ENCODE measurements at places on chromosomes 2 and 18. TPM values are rescaled to one million over a fixed set of nuclear protein-coding genes. Genes with fewer than 3 reads are reported as not detected.
A peak's percentile ranks its signal among the peaks of the same experiment; 100 is the strongest.

KCNE4 gene
- 4.6 TPM for total RNA-seq

RFX8 gene
- not detected for total RNA-seq

LBX2 gene
- total RNA-seq = 7.6 TPM

DNA sequence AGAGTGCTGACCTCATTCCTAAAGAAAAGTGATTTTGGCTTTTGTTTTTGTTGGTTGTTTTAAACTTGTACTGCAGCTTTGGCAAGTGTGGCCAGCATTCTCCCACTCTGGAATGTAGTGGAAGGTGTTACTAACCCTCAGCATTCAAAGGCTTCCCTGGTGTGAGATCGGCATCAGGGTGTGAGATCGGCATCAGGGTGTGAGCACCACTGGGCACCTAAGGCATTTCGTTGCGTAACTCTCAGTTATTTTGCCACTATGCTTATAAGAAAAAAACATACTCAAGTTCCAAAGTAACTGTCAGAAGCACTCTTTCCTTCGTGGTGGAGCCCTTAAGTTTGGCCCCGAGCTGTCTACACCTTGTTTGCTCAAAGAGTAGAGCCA lies 1.7 kb downstream of the CYBRD1 start:
- H3K4me1 ChIP-seq = peaks cover 26% of the 10 kb centered on the region
- H3K27ac ChIP-seq = no peak overlapping the region
- DNase-seq = no peak

DNA sequence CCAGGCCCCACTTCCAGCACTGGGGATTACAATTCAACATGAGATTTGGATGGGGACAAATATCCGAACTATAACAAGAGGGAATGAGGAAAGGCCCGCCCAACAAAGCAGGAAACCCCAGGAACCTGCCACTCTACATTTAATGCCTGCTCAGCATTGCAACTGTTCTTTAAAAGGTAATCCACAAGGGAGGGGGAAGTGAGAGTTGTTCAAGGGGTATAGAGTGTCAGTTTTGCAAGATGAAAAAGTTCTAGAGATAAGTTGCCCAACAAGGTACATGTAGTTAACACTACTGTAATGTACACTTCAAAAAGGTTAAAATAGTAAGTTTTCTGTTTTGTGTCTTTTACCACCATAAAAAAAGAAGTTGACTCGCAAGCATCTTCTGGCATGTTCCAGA lies 137.6 kb downstream of the MBD2 start:
- H3K27me3 ChIP-seq = no peaks in the 10 kb centered on the region
- DNase-seq = no peak
- no peak overlapping the region for H3K4me3 ChIP-seq
- no peaks in the 10 kb centered on the region for H3K36me3 ChIP-seq
- H3K27ac ChIP-seq = no peak overlapping the region

GRCh38 chr2:20077411-20077940 lies 26.0 kb upstream of the LAPTM4A start:
- no peaks in the 10 kb centered on the region for H3K36me3 ChIP-seq
- H3K27me3 ChIP-seq = no peaks in the 10 kb centered on the region
- H3K4me1 ChIP-seq = peaks cover 20% of the 10 kb centered on the region

FZD7 gene
- total RNA-seq = 2.9 TPM

- H3K4me1 ChIP-seq = peaks cover 23% of the 10 kb centered on the region
- H3K27me3 ChIP-seq = no peaks in the 10 kb centered on the region
- no peak for DNase-seq
- H3K27ac ChIP-seq = no peak overlapping the region
- H3K36me3 ChIP-seq = no peaks in the 10 kb centered on the region
- no peak overlapping the region for H3K4me3 ChIP-seq
Observed at GRCh38 chr18:9594823-9595596, 19.3 kb downstream of the PPP4R1 start.

DNA sequence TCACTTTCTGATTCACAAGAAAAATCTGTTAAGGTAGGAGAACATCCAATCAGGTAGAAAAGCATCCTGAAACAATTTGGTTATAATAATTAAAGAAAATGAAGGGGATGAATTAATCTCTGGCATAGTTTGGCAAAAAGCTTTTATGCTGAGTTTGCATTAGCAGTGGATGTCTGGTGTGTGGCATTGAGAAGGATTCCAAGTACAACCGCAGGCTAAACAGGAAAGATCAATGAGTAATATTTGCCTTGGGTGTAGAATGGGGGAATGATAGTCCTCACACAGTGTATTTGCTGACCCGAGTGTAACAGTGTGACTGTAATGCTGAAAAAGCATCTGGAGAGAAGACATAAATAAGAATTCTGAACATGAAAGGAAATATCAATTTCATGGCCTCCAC lies 68.3 kb upstream of the SESTD1 start:
- no peaks in the 10 kb centered on the region for H3K27me3 ChIP-seq
- no peaks in the 10 kb centered on the region for H3K36me3 ChIP-seq
- no peaks in the 10 kb centered on the region for H3K4me1 ChIP-seq
- no peak overlapping the region for H3K4me3 ChIP-seq
- H3K27ac ChIP-seq = no peak overlapping the region
- DNase-seq = no peak

- no peaks in the 10 kb centered on the region for H3K27me3 ChIP-seq
- no peak overlapping the region for H3K4me3 ChIP-seq
- DNase-seq = no peak
Observed at GRCh38 chr2:118670838-118671237, 176.6 kb downstream of the EN1 start.

DNA sequence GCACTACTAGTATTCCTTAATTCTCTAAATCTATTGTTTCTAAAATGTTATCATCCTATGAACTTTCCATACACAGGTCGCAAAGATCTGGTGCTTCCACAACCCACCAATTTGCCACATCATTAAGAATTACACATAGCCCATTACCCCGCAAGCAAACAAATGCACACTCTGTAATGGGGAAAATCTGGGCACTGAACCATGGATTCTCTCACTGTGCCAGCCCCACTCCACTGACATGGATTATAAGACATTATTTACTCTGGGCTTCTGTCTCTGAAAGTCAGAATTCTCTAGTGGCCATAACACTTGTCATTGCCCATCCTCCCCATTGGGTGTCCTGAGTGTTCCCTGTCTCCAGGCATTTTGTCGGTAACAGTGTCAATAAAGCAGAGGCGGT lies 537.1 kb downstream of the EPHA4 start:
- no peak for DNase-seq
- H3K27me3 ChIP-seq = no peaks in the 10 kb centered on the region
- no peak overlapping the region for H3K27ac ChIP-seq
- no peaks in the 10 kb centered on the region for H3K36me3 ChIP-seq

GALNT3 gene
- total RNA-seq = 64.9 TPM

- H3K4me1 ChIP-seq = no peaks in the 10 kb centered on the region
- no peak for DNase-seq
- H3K4me3 ChIP-seq = no peak overlapping the region
- H3K36me3 ChIP-seq = no peaks in the 10 kb centered on the region
Observed at GRCh38 chr18:37309059-37309458, 256.5 kb downstream of the CELF4 start.

GRCh38 chr2:201642579-201643215 lies 606 bp downstream of the TMEM237 start:
- H3K27me3 ChIP-seq = no peaks in the 10 kb centered on the region
- peak; percentile 78 for DNase-seq
- H3K4me3 ChIP-seq = peak overlapping the region; percentile 77
- H3K27ac ChIP-seq = peak overlapping the region; percentile 91
- H3K36me3 ChIP-seq = no peaks in the 10 kb centered on the region

- H3K36me3 ChIP-seq = no peaks in the 10 kb centered on the region
- no peaks in the 10 kb centered on the region for H3K4me1 ChIP-seq
- H3K4me3 ChIP-seq = no peak overlapping the region
- H3K27ac ChIP-seq = no peak overlapping the region
Observed at GRCh38 chr18:25287106-25287505, 64.9 kb downstream of the ZNF521 start.

GCG gene
- 464 TPM for total RNA-seq

RAB6C gene
- total RNA-seq = 0.52 TPM

DNA sequence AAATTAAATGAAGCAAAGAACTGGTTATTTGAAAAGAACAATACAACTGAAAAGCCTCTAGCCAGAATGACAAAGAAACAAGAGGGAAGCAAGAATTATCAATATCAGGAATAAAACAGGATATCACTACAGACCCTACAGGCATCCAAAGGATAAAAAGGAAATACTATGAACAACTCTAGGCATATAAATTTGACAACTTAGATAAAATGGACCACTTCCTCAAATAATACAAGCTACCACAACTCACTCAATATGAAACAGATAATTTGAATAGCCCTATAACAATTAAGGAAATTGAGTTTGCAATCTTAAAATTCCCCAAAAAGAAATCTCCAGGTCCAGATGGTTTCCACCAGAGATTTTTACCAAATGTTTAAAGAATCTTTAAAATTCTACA lies 19.8 kb downstream of the RPRD1A start:
- no peaks in the 10 kb centered on the region for H3K27me3 ChIP-seq
- H3K4me1 ChIP-seq = peaks cover 12% of the 10 kb centered on the region

GRCh38 chr2:239162141-239162821 lies 238.5 kb downstream of the HDAC4 start:
- no peaks in the 10 kb centered on the region for H3K4me1 ChIP-seq
- no peaks in the 10 kb centered on the region for H3K27me3 ChIP-seq
- peaks cover 5% of the 10 kb centered on the region for H3K36me3 ChIP-seq
- H3K27ac ChIP-seq = no peak overlapping the region

All from body of pancreas (tissue), 4 donors.